ENCODE measurements at places on chromosomes 13 and 19. TPM values are rescaled to one million over a fixed set of nuclear protein-coding genes. Genes with fewer than 3 reads are reported as not detected.
A peak's percentile ranks its signal among the peaks of the same experiment; 100 is the strongest.

DNA sequence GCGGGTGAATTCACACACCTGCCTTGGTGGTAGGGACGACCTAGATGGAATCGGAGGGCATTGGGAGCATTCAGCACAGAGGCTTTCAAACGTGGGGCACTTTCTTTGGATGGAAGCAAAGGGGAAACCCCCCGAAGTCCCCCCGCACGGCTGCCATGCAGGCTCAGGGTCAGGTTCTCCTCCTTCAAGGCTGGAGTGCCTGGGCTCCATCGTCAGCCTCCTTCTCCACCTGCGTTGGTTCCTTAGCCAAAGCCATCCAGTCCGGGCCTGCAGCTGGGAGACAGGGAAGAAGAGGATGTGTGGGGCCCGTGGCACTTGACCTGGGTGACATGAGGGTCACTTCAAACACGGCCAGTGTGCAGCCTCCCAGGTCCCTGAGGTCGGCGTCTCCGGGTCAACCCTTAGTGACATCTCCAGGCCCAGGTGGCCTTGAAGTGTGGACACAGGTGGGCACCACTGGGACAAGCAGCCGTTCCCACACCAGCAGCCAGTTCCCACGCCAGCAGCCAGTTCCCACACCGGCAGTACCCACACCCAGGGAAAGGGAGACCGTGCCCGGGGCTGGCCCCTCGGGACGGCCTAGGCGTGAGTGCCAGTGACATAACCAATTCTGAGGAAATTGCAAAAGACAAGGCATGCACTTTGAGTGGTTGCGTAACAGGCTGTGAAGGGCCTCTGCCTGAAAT lies 116.0 kb downstream of the SOX1 start:
- DNase-seq = no peak

GRCh38 chr13:96540670-96541069 lies 450.8 kb downstream of the HS6ST3 start:
- DNase-seq = no peak

DNA sequence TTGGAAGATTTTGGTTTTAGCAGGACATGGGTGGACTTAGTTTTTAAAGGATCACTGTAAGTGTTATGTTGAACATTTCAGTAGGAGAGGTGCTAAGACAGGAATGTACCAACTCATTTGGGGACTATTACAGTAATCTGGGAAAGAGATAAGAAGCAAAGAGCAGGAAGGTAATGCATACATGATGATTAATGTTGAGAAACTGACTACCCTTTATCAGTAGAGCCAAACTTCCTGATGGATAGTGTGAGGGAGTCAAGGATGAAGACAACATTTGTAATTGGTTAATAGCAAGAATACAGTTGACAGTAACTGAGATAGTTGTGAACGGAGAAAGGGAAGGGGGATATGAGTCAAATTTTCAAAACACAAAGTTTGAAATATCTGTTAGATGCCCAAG lies 421.9 kb upstream of the PRR20A start:
- no peak for DNase-seq

GRCh38 chr19:17333611-17334413 lies 843 bp downstream of the ANO8 start:
- peak; percentile 90 for DNase-seq

GRCh38 chr19:47479701-47480503 lies 4.1 kb downstream of the KPTN start:
- DNase-seq = no peak

DNA sequence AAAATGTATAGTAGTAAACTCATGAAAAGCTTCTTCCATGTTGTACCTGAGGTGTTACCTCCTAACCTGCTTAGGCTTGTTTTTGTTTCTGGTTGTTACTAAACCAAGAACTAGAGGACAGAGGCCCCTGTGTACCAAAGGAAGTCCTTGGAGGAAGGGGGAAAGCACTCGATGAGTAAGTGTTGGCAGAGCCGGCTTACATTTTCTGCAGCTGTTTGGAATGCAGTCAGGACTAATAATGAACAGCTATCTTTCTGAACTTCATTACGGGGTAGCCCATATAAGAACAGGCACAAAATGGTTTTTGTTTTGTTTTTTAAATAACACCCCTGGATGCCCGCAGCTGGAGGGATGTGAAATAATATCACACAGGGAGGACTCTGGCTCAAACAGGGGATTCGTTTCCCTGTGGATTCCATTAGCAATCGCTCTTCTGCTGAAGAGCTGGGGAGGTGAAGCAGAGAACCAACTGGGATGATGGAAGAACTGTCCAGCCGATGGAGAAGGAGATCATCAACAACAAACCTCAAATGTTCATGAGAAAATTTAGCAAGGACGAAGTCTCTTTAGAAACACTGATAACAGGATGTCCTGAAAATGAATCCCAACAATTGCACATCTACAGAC lies 214.2 kb upstream of the MAB21L1 start:
- no peak for DNase-seq

DNA sequence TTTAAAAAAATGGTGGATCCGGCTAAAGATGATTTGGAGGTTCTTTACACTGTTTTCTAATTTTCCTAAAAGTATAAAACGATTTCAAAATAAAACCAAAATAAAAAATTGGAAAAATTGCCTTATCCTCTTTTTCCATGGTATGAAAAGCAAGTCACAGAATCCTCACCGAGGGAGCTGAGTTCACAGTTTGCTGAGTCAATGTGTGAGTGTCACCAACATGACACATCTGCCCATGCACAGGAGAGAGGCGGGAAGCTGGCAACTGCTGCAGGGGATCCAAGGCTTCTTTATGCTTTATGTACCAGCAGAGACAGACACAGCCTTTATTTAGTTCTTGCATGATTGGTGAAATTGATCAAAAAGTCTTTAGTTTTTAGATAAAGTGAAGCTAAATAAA lies 157.8 kb downstream of the TNFSF13B start:
- DNase-seq = no peak

GRCh38 chr19:2327773-2328400 lies 499 bp downstream of the LSM7 start:
- DNase-seq = peak; percentile 69

GRCh38 chr13:111415246-111415645 lies 94.8 kb downstream of the TEX29 start:
- no peak for DNase-seq

DNA sequence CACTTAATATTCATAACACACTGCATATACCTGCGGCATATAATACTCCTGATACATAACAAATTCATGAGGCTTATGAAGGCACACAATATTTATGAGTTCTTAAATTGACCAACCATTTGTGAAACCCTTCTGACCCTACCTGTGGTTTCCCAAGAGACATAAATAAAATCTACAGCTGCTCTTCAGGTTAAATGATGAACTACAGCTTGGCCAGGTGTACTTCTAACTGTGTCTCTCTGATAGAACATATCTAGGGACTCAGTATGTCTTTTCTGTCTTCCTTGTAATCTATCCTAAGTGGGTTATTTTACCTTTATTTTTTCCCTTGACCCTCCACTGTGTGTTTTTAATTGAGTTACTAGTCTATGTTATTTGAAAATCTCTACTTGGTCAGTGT lies 189.9 kb upstream of the UFM1 start:
- no peak for DNase-seq

DNA sequence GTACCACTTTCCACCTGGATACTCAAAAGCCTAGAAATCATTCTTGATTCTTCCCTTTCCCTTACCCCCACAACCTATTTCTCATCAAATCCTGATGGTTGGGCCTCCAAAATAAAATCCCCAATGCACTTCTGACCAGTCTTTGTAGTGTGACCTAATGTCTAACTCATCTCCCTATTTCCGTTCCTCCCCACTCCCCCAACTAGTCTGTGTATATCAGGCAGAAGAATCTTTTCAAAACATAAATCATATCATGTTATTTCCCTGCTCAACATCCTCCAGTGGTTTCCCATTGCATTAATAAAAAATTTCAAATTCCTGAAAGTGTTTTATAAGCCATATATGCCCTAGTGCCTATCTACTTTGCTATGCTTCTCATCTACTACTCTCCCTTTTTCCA lies 17.7 kb downstream of the CCDC122 start:
- DNase-seq = no peak

- DNase-seq = no peak
Measured at GRCh38 chr13:98994896-98995295, 17.0 kb upstream of the DOCK9 start.

GRCh38 chr13:28058866-28059613 lies 41.3 kb downstream of the FLT3 start:
- peak; percentile 72 for DNase-seq

DNA sequence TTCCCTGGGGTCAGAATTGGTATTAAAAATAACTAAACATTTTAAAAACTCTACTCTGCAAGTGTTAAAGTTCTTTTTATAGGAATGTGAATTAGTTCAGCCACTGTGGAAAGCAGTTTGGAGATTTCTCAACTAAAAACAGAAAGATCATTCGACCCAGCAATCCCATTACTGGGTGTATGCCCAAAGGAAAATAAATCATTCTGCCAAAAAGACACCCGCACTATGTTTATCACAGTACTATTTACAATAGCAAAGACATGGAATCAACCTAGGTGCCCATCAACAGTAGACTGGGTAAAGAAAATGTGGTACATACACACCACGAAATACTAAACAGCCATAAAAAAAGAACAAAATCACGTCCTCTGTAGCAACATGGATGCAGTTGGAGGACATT lies 657 bp upstream of the THSD1 start:
- no peak for DNase-seq

DNA sequence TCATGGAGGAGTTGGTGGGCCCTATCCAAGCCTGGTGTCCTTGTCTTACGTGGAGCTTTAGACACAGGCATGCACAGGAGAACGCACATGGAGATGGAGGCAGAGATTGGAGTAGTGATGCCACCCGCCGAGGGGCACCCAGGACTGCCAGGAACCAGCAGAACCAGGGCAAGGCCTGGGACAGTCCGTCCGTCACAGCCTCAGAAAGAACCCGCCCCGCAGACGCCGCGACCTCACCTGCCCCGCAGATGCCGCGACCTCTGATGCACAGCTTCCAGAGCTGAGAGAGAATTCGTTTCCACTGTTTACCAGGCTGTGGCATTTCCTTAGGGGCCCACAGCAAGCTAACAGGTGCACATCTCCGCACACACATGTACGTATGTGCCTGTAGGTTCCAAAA lies 15.3 kb downstream of the GRTP1 start:
- no peak for DNase-seq

DNA sequence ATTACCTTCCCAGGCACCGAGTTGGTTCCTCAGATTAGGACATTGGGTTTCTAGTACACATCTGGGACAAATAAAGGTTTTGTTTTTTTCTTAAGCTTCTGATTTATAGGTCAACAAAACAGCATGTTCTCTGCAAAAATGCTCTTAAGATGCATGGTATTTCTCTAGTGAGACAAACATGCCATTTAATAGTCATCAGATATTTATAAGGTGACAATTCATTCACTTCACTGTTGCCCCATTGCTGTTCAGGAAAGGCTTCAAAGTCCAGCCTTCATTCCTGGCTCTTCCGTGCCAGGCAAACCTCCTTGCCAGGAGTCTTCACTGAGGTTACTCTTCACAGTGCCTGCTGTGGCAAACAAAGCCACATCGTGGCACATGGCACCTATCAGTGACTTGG lies 156.3 kb upstream of the FNDC3A start:
- no peak for DNase-seq

- peak; percentile 82 for DNase-seq
Measured at GRCh38 chr19:43562698-43563241, 12.6 kb downstream of the XRCC1 start.

GRCh38 chr13:48710160-48710559 lies 56.4 kb downstream of the CYSLTR2 start:
- DNase-seq = no peak

- DNase-seq = no peak
Measured at GRCh38 chr19:8210421-8211101, 1.4 kb downstream of the CERS4 start.

- peak; percentile 90 for DNase-seq
Measured at GRCh38 chr19:51158474-51159129, 16.5 kb downstream of the SIGLEC7 start.

GRCh38 chr19:46755853-46756543 lies 9.7 kb upstream of the STRN4 start:
- DNase-seq = no peak

DNA sequence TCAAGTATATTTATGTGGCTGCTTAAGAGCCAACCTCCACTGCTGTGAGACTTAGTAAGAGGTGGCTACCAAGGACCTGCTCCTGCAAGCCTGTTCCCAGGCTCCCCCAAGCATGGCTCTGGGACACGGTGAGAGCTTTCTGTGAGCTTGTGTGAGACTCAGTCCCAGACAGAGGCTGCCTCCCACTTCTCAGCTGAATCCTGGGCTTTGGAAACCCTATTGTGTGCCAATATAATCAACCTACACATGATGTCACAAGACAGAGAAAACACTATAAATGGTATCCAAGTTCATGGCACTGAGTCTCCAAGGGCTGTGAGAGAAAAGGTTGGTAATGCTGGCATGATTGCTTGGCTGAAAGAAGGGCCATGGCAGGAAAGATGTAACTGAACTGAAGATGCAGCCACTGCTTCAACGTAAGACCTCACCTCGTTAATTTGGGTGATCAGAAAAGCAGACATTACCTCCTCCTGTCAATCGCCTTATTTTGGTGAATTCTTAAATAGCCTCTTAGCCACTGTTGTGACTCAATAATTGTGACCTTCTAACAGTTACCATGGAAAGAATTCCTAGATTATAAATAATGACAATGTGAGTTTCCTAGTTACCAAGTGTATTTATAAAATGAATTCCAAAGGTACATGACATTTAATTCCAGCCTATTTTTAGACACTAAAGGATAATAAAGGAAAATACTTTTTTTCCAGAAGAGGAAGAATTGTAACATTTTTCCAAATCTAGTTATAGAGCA lies 332.0 kb downstream of the IRS2 start:
- DNase-seq = no peak

GRCh38 chr19:4896372-4896771 lies 6.3 kb downstream of the ARRDC5 start:
- DNase-seq = no peak

Gene COL4A1
- not detected for total RNA-seq

Gene BRCA2
- 34.1 TPM for total RNA-seq

Gene ZNF560
- total RNA-seq = 0.25 TPM

Gene RAVER1
- total RNA-seq = 90.8 TPM

Gene ELSPBP1
- not detected for total RNA-seq

Gene TMEM150B
- total RNA-seq = not detected

Gene TSHZ3
- total RNA-seq = 0.85 TPM

Gene LRRC25
- not detected for total RNA-seq

Gene MEF2B
- total RNA-seq = 2.1 TPM

Gene SERTM1
- total RNA-seq = not detected

Gene ZFR2
- 0.23 TPM for total RNA-seq

Gene TTYH1
- total RNA-seq = 0.19 TPM

All from activated CD4-positive, alpha-beta T cell treated with anti-CD3 and anti-CD28 coated beads for 36 hours (primary cell).